KG1 (cell line): ENCODE measurements at places on chromosomes 16 and 17.
A peak's percentile ranks its signal among the peaks of the same experiment; 100 is the strongest.

- DNase-seq, result no peak
Observed at GRCh38 chr16:50626868-50627267, 54.2 kb downstream of the SNX20 start.

DNA sequence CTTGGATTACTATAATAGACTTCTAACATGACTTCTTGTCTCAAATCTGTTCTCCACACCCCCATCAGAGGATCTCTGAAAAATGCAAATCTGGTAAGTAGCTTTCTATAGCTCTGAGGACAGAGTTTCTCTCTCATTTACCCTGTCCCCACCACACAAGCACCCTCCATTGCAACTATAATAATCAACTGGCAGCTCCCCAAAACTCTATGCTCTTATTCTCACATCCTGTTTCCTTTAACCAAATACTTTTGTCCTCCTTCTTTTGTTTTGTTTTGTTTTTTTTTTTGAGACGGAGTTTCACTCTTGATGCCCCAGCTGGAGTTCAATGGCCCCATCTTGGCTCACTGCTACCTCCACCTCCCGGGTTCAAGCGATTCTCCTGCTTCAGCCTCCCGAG, 73.4 kb downstream of the HELZ start:
- no peak for DNase-seq

DNA sequence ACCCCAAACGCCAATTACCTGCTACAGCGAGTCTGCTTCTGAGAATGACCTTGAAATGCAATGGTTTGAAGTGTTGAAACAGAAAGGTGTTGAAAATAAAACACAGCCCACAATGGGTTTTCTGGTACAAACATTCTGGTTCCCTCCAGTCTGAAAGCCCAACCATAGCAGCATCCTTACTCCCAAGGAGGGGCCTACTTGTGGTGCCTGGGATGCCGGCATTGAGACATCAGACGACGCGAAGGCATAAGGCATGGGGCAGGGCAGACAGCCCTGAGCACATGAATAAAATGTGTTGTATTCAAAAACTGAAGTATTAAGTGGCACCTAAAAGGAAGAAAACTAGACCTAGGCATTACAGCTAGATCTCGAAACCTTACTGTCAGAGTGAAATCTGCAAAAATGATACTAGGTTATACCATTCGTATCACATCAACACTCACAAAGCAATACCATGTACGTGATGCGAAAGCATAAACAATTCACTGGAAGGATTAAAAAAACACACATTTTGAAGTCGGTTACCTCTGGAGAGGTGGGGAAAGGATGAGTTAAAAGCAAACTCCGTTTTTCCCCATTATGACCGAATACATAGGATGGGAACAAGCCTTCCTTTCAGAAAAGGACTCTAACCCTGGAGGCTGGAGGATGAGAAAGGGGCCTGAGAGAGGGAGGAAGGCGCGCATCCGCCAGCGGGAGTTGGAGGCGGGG, 702 bp downstream of the NUDT21 start:
- no peak for DNase-seq

- no peak for DNase-seq
Observed at GRCh38 chr17:43774304-43775250, 4.2 kb downstream of the DUSP3 start.

GRCh38 chr17:74804683-74805082, 28.5 kb upstream of the NAT9 start:
- DNase-seq, result no peak

DNA sequence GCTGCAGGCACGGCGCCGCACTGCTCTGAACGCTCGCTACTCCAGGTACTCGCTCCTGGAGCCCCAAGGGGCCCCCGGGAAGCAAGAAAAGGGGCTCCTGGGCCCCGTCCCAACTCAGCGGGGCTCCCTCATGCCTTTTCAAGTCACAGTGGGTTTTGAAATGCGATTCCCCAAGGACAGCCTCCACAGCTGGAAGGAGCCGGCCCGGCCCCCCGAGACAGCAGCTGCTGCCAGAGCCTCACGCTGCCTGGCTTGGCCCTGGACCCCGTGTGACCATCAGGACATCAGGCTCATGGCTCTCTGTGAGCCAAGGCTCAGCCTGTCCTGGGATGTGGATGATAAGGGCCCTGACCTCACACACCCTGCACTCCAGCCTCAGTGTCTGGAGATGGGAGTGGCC, 80.6 kb downstream of the LMF1 start:
- DNase-seq, result no peak

GRCh38 chr17:13776027-13776551, 174.4 kb upstream of the HS3ST3A1 start:
- no peak for DNase-seq

DNA sequence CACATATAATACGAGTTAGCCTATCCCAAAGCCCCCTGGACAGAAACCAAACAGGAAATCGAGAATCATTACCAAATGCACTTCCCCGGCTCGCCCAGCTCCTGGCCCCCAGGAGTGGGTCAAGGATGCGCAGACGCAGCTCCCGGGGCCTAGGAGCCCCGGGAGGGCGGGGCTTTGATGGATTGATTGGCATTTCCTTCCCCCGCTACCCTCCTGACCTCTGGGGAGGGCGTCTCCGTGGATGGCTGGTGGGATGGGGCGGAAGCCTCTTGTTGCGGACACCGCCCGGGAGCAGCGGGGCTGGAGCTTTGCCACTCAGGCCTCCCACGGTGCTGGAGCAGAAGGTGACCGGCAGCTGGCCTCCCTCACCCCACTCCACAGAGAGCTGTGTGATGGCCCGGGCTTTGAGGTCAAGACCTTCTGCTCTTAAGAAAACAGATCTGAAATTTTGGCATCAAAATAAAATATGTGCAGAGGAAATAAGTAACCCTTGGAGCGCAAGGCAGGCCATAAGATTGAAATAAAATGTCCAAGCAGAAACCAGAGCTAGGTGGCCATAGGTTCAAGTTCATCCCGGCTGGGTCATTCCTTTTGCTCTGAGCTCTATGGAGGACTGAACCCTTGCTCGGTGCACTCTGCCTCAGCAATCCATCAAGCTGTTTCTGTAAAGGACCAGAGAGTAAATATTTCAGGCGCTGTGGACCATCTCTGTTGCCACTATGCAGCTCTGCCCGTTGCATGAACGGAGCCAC, 262.3 kb downstream of the SOX9 start:
- DNase-seq, result no peak

DNA sequence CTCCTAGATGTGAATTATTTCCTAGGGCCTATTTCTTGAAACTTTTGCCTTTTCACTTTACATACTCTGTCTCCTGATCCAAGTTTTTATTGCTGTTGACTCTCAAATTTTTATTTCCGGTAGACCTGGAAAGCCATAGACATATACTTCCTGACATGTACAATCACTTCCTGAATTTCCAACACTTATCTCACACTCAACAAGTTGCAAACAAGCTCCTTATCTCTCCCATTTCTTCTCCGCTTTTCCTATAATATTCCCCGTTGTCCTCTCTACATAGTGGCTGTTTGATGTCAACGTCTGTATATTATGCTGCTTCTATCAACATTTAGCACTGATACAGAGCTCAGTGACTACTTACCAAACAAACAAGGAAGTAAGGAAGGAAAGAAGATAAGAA, 59.3 kb downstream of the IKZF3 start:
- DNase-seq, result no peak

DNA sequence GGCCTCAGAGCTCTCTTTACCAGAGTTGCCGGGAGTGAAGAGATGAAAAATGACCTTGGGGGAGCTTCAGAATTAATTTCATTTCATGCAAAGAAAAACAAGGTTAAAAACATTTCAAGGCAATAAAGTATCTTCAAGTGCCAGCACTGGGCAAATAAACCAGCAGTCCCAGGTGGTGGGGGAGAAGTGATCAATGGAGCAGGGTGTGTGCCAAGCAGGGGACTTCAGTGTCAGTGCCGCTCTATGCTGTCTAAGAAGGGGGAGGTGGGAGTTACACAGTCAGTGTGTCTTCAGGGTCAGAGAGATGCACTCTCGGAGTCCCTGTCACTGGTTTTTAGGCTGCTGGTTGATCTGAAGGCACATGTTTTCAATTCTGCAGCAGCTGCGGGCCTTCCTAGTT, 57.2 kb upstream of the MGAT5B start:
- DNase-seq, result no peak

DNA sequence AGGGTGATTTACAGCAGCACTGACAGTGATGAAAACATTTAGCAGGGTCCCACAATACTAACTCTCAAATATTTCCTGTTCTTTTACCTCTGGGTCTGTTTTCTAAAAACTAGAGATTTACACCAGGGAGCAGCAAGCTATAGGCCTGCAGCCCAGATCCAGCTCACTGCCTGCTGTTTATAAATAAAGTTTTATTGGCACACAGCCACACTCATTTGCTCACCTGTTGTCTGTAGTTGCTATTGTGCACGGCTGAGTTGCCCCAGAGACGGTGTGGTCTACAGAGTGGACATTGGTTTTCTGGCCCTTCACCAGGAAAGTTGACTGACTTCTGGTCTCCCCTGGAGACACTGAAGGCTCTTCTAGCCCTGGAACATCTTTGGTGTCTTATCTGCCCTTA, 16.3 kb upstream of the JPT2 start:
- no peak for DNase-seq

DNA sequence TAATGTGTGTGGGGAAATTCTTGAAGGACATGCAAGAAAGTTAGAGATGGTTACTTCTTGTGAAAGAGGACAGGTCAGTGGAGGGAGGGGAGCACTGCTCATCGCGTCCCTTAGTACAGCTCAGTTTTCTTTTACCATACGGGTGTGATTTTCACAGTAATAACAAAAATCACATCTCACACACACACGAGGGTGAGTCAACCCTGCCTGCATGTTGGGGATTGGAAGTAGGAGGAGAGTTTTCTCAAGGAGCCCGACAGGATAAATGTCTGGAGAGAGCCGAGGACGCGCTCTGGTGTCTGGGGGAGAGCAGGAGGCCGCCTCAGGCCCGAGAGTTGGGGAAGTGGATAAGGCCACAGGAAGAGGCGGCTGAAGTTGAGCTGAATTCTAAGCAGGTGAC, 16.4 kb downstream of the PLCD3 start:
- DNase-seq, result no peak

DNA sequence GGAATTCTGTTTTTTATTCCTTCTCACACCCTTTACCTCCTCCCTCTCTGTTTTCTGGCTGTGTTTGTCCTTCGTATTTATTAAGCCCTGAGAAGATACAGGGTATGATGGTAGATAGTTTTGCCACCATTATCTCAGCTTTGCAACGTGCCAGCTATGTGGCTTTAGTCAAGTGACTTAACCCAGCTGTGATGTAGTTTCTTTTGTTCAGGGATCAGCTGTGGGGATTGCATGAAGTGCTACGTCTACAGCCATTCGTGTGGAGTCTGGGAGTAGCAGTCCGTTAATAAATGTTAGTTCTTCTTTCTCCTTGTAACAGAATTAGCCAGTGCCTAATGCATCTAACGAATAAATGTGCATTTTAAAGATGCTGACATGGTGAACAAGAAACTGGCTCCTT, 128.4 kb downstream of the HAPSTR1 start:
- DNase-seq, result no peak

DNA sequence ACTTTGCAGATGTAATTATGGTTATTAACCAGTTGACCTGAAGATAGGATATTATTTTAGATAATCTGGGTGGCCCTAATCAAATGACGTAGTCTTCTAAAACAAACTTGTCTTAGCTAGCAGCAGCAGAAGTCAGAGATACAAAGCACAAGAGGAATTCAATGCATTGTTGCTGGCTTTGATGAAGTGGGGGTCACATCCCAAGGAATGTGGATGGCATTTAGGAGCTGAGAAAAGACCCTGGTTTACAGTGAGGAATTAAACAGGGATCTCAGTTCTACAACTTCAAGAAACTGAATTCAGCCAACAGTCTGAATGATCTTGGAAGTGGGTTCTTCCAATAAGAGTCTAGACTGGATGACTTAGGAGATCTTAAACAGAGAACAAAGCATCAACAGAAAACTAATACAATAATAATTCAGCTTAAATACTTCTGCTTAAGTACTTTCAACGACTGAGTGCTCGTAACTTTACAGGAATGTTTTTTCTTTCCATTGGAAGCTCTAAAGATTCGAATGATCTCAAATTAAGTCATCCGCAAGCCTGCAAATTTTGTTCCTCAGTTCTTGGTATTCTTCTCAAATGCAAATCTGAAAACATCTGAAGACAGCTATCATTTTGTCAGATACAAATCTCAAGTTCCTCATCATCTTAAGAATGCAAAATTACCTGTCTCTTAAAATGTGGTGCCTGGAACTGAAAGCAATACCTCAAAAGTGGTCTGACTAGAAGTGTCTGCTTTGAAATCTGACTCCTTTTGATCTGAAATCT, 3.3 kb downstream of the C16orf46 start:
- no peak for DNase-seq

- no peak for DNase-seq
Observed at GRCh38 chr17:10144982-10145381, 53.4 kb downstream of the GAS7 start.

GRCh38 chr17:74176546-74177001, 26.9 kb upstream of the RPL38 start:
- DNase-seq, result peak; percentile 23

- no peak for DNase-seq
Observed at GRCh38 chr17:11742886-11743285, 144.6 kb downstream of the DNAH9 start.

GRCh38 chr16:61243954-61244353, 792.3 kb downstream of the CDH8 start:
- no peak for DNase-seq

- no peak for DNase-seq
Observed at GRCh38 chr16:57804111-57804837, 2.0 kb upstream of the KIFC3 start.

- DNase-seq, result no peak
Observed at GRCh38 chr17:68610554-68610953, 9.4 kb upstream of the FAM20A start.

DNA sequence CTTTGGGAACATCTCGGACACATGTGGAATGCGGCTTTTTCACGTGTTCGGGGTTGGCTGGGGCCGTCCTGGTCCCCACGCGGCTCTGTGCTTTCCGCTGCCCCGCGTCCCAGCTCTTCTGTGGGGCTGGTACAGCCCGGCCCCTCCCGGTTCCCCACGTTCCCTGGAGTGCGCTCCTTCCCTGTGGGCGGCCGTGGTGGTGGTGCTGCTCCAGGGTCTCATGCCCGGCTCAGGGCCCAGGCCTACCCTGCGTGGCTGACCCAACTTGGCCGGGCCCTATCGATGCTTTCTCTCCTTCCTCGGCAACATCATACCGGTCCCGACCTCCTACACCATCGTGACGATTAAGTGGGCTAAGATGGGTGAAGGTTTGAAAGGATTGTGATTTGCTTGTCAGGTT, 3.3 kb downstream of the TELO2 start:
- DNase-seq, result no peak
